CD4-positive, alpha-beta T cell treated with Interleukin-6 for 4 hours (primary cell): ENCODE measurements at places on chromosomes 1 and 21.

DNA sequence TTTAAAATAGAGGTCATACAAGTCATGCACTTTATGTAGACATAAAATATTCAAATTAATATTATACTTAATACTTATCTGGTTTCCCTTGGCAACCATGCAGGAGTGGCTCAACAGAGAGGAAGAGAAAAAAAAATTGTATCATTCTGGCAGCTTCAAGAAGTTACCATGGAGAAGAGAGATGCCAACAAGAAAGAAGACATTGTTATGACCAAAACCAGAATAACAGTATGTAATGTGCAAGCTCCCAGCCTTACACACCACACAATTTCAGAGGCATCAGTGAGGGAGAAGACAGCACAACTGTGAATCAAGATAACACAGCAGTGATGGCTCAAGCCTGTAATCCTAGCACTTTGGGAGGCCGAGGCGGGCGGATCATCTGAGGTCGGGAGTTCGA is 49.1 kb upstream of the RCOR3 start:
- no peak for DNase-seq

GRCh38 chr1:24151175-24151533 is 8.2 kb upstream of the IL22RA1 start:
- DNase-seq: no peak

GRCh38 chr1:228336308-228337030 is 70.2 kb downstream of the TRIM11 start:
- no peak for DNase-seq

- DNase-seq: no peak
Measured at GRCh38 chr1:48405400-48405799, 66.6 kb downstream of the SPATA6 start.

DNA sequence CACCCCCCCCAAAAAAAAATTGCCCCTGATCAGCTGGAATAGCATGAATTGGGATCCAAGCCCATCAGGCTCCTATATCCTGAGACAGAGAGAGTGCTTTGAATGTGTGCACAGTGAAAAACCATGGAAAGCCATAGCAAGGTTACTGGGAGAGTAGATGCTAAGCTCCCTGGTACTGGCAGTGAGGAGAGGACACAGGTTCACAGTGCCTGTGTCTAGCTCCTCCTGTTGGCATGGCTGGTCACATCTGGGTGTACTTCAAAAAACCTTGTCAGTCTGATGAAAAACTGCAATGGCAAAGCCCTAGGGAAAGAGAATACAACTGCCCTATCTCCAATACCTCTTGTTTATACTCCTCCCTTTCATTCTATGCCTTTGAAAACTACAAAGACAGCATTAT is 12.9 kb downstream of the COPA start:
- no peak for DNase-seq

DNA sequence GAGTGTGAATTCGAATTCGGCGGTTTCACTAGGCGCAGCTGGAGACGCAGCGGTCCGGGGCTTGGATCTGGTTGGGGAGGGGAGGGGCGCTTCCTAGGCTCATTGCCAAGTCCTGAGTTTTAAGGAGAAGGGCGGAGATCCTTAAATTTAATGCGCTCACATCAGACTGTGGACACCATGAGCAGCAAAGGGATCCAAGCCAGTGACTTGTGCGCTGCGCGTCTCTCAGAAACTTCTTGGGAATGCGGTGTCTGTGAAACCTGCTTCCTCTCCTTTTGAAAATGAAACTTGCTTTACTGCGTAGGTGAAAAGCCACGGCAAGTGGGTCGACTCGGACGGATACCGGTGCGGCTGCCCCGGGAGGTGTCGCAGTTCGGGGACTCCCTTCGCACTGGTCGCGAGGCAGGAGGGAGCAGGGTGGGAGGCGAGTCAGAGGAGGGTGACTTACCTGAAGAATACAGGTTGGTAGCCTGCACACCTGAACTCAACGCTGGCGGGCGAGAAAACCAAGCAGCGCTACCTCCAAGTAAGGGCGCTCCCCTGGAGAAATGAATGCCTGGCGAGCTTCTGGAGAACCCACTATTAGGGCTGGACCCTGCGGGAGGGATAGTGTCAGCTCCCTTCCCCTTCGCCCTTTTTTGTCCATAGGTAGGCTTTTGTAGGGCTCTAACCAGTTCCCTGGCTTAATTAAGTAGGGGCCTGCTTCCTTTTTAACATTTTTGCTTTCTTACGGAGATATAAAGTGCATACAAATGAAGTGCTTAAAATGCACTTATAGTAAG is 992 bp downstream of the TENT5C start:
- DNase-seq: peak; percentile 63

- DNase-seq: no peak
Measured at GRCh38 chr1:8116894-8117264, 90.8 kb upstream of the ERRFI1 start.

DNA sequence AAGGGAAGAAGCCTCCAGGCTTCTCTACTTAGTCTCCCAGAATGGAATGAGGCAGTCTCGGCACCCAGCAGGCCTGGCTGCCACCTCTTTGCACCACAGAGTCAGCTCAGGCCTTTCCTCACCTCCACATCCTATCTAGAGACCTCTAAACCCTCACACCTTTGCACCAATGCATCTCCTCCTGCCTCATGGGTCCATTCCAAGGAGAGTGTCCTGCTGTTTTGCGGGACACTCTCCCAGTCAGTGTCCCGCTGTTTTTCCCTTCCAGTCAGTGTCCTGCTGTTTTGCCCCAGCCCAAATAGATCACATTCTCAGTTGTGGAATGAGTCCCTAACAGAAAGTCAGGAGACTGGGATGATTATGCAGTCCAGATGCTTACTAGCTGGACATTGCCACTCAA is 185.6 kb upstream of the CAMK1G start:
- no peak for DNase-seq

DNA sequence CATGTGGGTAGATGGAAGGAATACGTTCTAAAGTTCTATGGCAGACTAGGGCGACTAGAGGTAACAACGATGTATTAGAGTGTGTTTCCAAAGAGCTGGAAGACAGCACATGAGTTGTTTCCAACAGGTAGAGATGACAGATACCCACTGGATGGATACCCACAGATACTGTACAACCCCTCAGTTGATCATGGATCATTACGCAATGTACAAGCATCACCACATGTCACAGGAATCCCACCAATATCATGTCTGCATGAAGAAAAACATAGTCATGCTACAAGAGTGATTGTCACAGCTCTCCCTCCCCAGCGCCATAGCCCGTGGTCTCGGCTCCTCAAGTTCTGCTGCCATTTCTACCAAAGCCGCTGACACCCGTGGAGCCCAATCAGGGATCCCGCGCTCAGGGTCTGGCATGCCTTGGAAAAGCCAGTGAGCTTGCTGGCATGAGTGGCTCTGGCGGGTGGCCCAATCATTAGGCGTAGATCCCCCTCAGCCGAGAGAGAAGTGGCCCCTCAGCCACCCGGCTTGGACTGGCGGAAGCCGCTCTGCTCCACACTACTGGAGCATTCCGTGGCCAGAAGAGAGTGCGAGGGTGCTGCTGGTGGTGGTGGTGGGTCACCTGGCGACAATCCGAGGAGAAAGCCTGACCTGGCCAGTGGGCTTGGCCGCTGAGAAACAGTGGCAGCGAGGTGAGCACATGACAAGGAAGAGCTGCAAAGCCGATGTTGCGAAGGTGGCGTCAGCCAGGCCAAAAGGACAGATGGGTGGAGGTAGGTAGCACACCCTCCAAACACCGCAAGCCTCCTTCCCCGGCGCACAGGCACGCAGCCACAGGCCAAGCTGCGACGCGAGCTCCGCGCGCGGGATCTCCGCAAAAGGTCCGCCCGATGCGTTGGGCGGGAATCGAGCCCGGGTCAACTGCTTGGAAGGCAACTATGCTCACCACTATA is 65.7 kb upstream of the FCGR2A start:
- DNase-seq: no peak

DNA sequence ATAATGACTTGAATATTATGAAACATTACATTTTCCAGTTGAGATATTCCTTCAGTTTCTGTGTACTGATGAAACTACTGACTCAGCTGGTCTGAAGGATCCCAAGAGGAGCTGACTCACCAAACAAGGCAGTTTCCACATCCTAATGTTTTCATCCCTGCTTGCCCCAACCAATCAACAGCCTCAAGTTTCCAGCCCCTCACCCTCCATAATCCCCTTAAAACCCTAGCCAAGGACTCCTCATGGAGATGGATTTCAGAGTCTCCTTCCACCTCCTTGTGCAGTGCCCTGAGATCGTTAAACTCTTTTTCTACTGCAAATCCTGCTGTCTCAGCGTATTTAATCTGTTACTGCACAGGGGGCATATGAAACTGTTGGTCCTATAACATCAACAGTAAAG is 83.1 kb upstream of the HAO2 start:
- no peak for DNase-seq

- DNase-seq: no peak
Measured at GRCh38 chr1:178651742-178652141, 73.3 kb upstream of the RALGPS2 start.

DNA sequence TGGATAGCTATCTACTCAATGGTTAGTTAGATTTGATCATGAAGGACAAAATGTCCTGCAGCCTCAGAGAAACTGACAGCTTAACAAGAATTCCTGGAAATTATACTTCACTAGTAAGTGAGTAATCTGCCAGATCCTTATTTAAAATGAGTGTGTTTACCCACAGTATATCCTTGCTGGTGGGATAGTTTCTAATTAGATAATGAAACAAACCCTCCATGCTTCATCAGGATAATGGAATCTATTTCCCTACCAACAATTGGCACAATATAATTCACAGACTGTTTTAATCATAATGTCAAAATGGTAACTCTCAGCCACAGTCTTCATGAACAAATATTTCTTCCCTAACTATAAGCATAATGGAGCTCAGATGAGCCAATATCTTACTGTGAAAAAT is 239.4 kb upstream of the ST6GALNAC5 start:
- DNase-seq: no peak

- DNase-seq: no peak
Measured at GRCh38 chr1:84918726-84919336, 25.8 kb upstream of the LPAR3 start.

DNA sequence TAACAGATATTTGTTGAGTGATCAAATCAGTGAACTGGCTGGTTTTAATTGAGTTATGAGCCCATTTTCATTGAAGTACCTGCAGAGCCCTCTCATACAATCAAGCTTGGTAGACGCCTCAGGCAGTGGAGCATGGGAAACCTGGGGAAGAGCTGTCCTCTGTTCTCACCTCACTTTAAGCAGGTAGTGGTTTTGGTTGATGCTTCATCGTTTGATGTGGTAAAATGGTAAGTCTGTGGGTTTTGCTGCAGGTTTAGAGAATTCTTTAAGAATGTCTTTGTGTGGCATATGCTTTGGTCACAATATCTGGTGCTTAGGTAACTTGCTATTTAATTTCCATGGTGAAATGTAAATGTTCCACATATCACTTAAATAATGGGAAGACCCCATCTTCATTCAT is 10.0 kb downstream of the LAMC1 start:
- peak; percentile 17 for DNase-seq

GRCh38 chr1:234281826-234282489 is 91.3 kb upstream of the COA6 start:
- DNase-seq: no peak

DNA sequence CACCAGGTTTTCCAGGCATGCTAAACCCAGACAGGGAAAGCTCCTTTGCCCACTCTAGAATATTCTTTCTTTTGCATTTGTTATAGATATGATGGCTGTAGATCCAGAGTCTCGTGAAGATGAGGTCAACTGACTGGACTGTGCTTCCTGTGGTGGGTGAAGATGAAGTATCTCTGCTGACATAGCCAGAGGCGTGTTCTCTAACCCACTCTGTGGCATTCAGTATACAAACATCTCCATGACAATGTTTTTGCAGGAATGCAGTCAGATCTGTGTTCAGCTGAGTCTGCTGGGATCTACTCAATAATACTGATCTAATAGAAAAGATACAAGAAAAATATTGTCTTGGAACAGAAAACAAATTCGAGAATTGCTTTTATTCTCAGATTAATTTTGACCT is 11.3 kb downstream of the RWDD2B start:
- no peak for DNase-seq

GRCh38 chr1:50300297-50300696 is 122.9 kb downstream of the DMRTA2 start:
- DNase-seq: no peak

DNA sequence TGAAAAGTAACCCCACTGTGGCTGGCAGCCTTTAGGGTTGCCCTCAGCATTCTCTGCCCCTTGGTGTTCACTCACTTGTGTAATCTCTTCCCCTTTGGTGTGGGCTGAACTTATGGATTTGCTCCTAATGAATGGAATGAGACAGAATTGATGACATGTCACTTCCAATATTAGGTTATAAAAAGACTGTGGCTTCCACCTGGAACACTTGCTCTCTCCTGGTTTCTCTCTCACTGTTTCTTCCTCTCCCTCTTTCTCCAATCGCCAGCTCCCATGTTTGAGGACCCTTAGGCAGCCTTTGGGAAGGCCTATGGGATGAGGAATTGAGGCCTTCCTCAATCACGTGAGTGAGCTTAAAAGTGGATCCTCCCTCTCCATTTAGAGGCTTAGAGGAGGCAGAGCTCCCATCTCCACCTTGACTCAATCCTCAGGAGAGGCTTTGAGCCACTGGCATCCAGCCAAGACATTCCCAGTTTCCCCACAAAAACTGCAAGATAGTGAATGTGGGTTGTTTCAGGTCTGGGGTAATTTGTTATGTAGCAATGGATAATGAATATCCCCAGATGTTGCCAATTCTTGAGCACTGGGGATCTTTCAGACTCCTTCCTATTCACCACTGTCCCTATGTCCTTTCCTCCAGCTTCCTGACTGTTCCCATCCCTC is 95.5 kb upstream of the CD34 start:
- DNase-seq: no peak

- peak; percentile 34 for DNase-seq
Measured at GRCh38 chr1:181135437-181135731, 46.9 kb downstream of the IER5 start.

DNA sequence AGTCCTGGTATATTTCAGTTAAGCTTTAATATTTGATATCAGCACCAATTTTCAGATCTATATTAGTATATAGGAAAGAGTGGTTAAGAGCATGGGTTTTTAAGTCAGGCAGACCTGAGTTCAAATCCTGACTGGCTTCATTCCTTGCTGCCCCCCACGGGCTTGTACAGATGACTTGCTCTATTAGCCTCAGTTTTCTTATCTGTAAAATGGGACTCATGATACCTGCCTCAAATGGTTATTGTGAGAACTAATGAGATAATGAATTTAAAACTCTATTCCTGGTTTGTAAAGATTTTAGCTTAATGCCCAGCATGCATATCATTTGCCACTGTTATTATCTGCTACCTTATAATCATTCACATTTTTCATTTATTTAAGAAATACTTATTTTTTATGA is 264.5 kb downstream of the RPS6KC1 start:
- DNase-seq: no peak

DNA sequence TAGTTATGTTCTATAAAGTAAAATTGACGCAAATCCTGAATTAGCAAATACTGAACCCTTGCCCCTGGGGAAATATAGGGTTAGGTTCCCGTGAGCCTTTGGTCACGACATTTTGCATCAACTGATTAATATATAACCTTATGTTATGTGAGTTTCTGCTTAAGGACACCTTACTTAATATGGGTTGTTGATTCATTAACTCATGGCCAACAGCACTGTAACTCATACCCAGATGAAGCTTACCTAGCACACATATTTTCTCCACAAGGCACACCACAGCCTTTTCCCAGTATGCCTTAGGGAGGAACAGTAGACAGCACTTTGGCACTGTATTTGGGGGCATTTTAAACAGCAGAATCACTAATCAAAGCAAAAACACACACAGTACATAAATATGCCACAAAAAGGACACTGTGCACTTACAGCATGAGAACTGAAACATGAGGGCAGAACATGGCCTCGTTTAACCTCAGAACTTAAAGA is 15.1 kb downstream of the INAVA start:
- no peak for DNase-seq

GRCh38 chr1:186783193-186783592 is 45.6 kb upstream of the PLA2G4A start:
- DNase-seq: no peak
